ENCODE measurements at places on chromosomes 2 and 18.

DNA sequence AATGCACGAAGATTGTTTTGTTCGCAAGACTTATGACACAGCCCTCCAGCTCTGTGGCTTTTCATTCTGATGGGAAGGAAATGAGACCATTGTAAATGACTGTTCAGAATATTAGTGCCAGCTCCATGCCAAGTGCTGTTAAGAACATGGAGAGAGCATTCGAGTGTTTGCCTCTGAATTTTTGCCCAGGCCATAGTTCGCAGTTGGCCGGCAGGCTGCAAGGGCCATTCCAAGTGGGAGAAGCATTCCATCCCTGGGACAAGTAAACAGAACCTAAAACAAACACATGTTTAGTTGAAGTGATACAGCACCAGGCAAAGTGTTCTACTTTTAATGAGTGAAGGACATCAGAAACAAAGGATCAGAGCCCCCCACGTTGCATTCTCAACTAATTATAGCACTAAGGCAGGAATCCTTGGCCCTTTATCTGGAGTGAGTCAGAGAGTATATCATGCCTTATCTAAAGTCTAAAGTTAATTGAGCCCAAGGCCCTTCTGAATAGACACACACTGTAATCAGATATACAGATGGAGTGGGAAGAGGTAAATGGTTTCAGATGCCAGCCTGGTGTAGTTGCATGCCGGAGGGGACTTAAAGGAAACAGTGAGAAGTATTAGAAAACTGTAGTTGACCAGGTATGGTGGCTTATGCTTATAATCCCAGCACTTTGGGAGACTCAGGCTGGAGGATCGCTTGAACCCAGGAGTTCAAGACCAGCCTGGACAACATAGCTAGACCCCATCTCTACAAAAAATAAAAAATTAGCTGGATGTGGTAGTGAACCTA lies 53.3 kb downstream of the NEDD4L start:
- DNase-seq, result no peak

- no peak for DNase-seq
Observed at GRCh38 chr2:171785450-171785849, 98.2 kb downstream of the DYNC1I2 start.

- DNase-seq, result no peak
Observed at GRCh38 chr18:9417073-9417851, 58.1 kb upstream of the RALBP1 start.

DNA sequence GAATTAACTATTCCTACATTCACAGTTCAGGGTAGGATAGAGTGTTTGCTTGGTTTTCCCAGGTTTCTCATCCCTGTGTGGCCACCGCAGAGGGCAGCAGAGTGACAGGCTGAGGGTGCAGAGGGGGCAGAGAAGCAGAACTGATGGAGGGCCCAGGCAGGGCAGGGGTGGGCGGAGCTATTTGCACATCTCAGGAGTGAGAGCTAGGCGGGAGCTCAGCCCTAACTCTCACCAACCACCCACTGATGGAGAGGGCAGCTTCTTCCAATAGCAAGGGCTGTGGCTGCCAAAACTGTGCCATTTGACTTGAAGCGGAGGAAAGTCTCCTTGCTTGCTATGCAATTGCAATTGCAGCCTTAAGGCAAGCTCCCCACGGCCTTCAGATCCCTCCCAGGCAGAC lies 12.0 kb upstream of the DARS1 start:
- no peak for DNase-seq

DNA sequence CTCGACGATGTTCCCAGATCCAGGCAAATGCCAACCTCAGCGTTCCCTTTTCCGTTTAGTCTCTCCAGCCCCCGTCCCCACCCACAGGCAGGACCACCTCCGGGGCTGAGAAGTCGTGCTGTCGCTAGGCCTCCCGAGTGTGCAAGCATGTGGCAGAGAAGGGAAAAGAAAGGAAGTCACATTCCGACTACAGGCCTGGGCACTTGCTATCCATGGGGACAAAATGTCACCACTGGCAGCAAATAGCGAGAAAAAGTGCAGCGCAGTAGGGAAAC lies 420 bp downstream of the PIGN start:
- no peak for DNase-seq

DNA sequence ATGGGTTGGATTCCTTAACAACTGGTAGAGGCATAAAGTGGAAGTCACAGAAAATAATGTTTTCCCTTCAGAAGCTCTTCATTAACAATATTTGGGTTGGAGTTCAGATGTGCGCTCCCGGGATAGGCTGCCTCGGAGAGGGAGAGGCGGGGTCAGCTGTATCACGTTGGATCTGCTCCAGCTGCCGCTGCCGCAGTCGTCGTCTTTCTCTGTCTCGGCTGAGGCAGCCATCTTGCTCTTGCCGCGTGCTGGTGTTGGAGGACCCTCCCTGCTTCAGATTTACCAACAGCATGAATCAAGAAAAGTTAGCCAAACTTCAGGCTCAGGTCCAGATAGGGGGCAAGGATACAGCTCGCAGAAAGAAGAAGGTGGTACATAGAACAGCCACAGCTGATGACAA lies 35.1 kb downstream of the TANC1 start:
- DNase-seq, result no peak

DNA sequence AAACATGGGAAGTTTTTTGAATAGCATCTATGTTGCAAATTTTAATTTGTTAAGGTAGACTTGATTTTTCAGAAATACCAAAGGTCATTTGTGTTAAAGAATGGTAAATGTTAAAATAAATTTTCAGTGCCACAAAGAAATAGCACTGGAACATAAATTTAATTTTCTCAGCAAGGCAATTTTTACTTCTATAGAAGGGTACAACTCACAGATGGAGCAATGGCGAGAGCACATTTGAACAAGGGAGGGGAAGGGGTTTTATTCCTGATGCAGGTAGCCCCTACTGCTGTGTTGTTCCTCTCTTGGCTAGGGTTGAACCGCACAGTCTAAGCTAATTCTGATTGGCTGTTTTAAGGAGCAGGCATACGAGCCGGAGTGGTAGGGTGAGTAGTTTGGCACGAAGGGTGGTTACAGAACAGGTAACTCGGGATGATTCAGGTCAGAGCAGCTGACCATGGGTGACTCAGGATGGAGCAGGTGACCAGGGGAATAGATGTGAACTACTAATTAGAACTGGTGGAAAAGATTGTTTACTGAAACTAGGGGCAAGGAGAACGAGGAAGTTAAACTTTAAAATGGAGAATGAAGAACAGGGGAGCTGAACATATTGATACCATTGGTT lies 50.1 kb upstream of the PSME4 start:
- no peak for DNase-seq

DNA sequence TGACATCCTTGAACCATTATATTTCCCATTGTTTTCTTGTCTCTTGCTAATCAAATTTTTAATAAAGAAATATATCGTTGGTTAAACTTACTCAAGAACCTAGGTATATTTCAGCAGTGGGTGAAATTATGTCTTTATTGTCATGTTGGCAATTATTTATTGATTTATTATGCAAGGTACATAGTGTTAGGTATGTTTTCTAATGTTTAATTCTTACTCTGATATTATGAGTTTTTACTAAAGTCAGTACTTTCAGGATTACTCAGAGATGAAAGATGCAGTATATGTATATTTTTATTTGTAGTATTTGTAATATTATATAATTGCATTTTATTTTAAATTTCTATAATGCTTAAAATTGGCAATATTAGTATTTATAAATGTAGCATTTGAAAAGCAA lies 46.9 kb downstream of the PSMD14 start:
- DNase-seq, result no peak

DNA sequence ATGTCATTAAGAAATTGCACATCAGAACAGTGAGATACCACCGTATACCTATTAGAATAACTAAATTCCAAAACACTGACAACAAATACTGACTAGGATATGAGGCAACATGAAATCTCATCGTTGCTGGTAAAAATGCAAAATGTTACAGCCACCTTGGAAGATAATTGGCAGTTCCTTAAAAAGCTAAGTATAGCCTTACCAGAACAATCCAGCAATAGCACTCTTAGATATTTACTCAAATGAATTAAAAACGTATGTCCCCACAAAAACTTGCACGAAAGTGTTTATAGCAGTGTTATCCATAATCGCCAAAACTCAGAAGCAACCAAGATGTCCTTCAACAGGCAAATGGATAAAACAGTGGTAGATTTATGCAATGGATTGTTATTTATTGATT lies 241.7 kb downstream of the EPHA4 start:
- no peak for DNase-seq

DNA sequence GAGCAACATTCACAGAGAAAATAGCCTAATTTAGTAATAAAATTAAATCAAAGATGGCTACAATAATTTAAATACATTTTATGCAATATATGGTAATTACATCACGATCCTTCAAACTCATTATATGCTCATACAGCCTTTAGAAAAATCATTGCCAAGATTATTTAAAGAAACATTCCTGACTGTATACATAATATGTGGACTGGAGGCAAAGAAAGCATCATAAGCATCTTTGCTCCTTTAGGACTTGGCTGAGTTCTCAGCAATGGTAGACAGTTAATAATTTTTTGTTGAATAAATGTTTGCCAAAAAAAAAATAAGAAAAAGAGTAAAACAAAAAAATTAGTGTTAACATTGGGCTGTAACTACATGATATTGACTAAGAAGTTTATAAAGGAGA lies 26.9 kb downstream of the NCKAP5 start:
- DNase-seq, result no peak

- DNase-seq, result no peak
Observed at GRCh38 chr2:196849895-196850294, 40.7 kb upstream of the C2orf66 start.

- no peak for DNase-seq
Observed at GRCh38 chr18:36771245-36771644, 57.6 kb downstream of the TPGS2 start.

- no peak for DNase-seq
Observed at GRCh38 chr2:219596954-219597551, 604 bp upstream of the STK11IP start.

DNA sequence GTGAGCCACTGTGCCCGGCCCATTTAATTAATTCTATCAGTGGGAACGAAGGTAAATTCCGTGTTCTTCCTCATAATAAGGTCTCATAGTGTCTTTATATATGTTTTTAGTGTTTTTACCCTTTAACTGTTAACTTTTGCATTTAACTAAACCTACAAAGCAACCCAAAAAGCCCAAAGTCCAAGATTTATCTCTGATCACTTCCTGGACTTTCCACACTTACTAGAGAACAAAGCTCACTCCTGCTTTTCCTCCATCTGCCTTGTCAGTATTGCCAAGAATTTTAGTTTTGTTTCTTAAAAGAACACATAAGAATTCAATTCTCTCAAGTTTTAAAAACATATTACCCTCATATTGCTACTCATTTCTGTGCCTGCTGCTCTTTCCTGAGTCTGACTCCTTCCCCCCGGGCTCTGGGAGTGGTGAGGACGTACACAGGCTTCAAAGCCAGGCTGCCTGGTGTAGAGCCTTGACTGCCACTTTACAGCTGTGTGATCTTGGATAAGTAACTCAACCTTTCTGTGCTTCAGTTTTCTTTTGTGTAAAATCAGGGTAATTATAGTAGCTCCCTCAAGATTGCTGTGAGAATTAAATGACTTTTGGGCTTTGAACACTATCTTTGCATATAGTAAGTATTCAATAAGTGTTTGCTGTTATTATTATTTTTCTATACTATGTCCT lies 24.9 kb upstream of the GPR155 start:
- no peak for DNase-seq

- DNase-seq, result no peak
Observed at GRCh38 chr2:114108824-114109416, 219.0 kb downstream of the ACTR3 start.

- DNase-seq, result no peak
Observed at GRCh38 chr2:237421542-237422116, 7.7 kb upstream of the COL6A3 start.

DNA sequence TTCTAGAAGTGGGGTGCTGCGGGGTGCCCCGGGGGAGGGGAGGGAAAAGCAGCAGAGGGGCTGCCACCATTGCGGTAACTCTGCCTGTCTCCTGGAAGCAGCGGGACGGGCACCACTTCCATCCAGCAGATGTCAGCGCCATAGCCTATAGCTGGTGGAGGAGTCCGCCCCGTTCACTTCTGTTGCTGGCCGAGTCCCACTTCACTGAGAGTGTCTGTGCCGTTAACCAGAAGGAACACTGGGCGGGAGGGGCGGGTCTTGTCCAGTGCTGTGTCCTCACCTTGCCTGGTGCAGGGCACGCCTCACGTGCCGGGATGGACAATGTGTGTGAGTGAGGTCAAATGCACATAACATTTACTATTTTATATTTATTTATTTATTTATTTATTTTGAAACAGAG lies 19.3 kb upstream of the ODC1 start:
- no peak for DNase-seq

DNA sequence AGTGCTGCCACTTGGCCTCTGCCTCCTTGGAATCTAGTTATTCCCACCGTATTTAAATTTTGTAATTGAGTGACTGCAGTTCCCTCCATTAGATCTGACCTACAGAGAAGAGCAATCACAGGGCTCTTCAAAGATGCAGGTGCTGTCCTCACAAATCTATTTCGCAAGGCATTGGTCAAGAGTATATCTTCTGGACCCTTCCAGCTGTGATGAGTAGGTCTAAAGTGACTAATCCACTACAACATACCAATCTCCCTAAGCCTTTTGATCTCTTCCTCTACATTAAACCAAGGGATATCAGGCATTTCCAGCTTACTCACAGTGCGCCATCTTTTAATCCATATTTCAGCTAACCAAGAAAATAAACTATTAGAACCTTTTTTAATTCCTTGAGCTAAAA lies 65.1 kb upstream of the COL3A1 start:
- DNase-seq, result no peak

- DNase-seq, result no peak
Observed at GRCh38 chr18:45874491-45875184, 49.2 kb downstream of the SIGLEC15 start.

DNA sequence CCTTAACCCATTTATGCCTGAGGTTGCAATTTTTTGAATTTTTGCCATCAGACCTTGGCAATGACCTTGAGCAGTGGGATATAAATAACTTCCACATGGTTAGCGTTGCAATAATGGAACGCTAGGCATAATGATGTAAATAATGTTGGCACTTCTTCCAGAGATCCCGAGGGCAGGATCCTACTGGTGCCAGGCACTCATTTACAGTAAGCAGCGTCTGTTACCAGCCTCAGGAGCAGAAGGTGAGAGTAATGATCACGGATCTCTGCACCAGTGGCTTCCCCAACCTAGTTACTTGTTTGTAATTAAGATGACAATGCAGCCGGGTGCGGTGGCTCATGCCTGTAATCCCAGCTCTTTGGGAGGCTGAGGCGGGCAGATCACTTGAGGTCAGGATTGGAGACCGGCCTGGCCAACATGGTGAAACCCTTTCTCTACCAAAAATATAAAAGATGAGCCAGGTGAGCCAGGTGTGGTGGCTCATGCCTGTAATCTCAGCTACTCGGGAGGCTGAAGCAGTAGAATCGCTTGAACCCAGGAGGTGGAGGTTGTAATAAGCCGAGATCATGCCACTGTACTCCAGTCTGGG lies 41.9 kb downstream of the CPO start:
- no peak for DNase-seq

GRCh38 chr18:11784674-11785304 lies 66.4 kb upstream of the CHMP1B start:
- no peak for DNase-seq

- DNase-seq, result no peak
Observed at GRCh38 chr2:48264627-48265026, 265.3 kb upstream of the STON1 start.

- DNase-seq, result no peak
Observed at GRCh38 chr2:236703906-236704305, 134.3 kb downstream of the ACKR3 start.

GRCh38 chr2:196331851-196332250 lies 160.5 kb upstream of the STK17B start:
- DNase-seq, result peak; percentile 85

- DNase-seq, result no peak
Observed at GRCh38 chr2:28137221-28137620, 246.7 kb downstream of the BABAM2 start.
